ENCODE measurements at places on chromosomes 6 and 20.

DNA sequence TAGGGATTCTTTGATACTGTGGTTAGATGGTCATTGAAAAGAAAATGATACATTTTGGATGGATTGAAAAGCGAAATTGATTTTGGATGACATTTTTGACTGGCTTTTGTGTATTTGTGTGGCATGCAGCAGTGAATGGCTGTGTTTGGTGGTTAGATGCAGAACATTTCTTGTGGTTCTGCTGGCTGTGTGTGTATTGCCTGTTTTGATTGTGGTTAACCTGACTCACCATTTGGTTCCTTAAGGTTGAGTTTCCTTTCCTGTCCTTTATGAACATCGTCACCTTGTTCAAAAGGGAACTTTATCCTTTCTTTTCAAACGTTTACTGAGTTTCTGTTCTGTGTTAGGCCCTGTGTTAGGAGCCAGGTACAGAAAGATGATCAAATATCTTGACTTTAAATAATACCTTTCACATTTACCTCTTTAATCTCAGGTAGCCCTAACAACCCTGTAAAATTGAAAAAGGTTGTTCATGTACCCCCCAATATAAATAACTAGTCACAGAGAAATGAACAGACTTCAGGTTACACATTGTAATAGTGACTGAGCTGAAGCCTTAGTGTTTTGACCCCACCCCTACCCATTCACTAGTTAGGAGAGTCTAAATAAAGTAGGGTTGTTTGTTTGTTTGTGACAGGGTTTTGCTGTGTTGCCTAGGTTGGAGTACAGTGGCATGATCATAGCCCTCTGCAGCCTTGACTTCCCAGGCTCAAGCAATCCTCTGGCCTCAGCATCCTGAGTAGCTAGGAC, 23.8 kb downstream of the ANKS1A start:
- DNase-seq, result no peak

DNA sequence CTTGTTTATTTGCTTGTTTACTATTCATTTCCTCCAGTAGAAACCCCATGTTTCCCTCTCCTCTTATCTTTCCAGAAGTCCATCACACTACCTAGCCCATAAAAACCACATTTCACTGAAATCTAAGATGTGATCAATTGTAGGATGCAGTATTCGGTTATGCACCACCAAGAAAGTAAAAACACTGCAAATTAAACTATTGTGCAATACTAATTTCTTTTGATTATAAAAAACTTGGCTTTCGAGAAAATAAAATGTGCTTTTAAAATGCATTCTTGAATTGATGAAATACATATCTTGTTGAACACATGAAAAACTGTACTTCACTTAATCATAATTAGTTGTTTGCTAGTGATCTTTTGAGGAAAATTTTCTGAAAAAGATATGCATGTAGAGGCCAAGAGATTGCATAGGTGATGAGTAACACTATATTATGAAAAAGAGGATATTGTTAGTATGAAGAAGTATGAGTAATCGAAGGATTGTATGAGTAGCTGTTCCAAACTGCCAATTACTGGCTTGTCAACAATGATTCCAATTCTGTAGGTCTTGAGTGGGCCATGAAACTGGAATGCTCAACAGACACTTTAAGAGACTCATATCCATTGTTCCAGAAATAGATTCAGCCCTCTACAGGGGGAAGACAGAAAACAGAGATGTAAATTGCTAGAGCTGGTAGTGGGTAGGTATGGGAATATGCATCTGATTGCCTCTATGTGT, 79.7 kb downstream of the RNF217 start:
- DNase-seq, result no peak

DNA sequence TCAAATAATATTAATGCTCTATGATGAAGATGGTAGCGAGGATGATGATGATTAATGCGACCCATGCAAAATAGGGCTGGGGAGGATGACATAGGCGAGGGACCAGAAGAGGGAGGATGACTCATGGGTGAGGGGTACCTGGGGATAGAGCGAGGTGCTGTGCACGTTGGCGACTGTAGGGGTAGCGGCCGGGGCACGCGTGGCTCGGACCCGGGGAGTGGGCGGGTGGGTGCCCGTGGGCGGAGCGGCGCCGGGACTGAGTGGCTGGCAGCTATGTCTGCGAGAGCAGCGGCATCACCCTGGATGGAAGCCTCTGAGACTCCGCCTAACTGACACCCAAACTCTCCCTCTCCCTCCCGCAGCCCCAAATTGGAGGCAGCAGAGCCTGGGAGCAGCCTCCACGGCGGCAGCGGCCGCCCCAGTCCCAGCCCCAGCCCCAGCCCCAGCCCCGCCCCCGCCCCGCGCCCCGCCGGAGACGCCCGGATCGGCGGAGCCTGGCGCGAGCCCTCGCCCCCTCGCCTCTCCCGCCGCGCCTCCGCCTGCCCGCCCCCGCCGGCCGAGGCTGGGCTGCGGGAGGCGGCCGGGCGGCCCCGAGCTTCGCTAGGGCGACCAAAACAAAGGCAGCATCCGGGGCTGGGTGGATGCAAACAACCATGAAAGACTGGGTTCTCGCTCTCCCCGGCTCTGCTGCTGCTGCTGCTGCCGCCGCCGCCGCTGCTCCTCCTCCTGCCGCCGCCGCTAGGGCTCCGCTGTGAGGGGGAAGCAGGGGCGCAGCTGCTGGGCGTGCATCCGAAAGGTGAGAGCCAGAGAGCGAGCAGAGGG, at the start of gene RIMS1:
Gene RIMS1 (plus strand): TSS at position 367 of the 822 bp plus-strand sequence. CDS start 474 bp downstream, outside the sequence.
- DNase-seq, result peak; percentile 18

GRCh38 chr6:88609983-88610382, 353.4 kb downstream of the RNGTT start:
- no peak for DNase-seq

All from left renal pelvis (tissue), 4 donors.